ENCODE measurements at places on chromosomes 5 and 9.

- DNase-seq: no peak
Measured at GRCh38 chr9:117435630-117436261, 20.9 kb upstream of the ASTN2 start.

GRCh38 chr9:106502930-106503329 lies 360.0 kb upstream of the ZNF462 start:
- no peak for DNase-seq

- DNase-seq: no peak
Measured at GRCh38 chr9:137381501-137382443, 41.2 kb downstream of the EXD3 start.

- no peak for DNase-seq
Measured at GRCh38 chr9:72932619-72933018, 20.2 kb downstream of the ALDH1A1 start.

DNA sequence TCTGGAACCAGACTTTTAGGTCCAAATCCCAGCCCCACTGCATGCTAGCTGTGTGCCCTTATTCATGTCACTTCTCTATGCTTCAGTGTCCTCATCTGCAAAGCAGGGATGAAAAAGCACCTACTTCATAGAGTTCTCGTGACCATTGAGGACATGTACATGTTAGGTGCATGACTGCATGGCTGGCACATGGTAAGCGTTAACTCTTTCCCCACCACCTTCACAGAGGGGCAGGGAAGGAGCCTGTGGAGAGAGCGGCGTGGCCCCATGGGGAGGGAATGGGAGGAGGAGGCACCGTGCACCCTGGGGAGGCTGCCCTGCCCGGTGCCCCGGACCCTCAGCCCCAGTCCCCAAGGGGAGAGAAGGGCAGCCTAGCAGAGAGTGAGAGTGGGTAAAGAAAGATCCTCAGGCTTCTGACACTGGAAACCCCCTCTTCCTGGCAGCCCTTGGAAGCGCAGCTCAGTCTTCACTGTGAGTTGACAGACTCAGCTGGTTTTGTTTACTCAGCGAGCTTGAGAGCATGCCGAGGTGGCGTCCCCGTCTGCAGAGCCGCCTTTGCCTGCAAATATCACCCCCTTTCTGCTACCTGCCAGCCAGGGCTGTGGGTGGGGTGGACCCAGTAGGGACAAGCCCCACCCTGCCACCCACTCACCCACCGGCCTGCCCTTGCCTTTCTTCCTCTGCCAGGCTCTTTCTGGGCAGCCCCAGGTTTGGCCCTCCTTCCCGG lies 10.6 kb upstream of the ANGPTL2 start:
- DNase-seq: no peak

GRCh38 chr9:92138157-92138959 lies 23.1 kb upstream of the SPTLC1 start:
- DNase-seq: peak; percentile 68
